ENCODE measurements at places on chromosomes 3 and 15. TPM values are rescaled to one million over a fixed set of nuclear protein-coding genes. Genes with fewer than 3 reads are reported as not detected.

FOXL2NB gene
- not detected for total RNA-seq

GOLGA6L4 gene
- total RNA-seq: 3.1 TPM

CGGBP1 gene
- 159 TPM for total RNA-seq

TRIM69 gene
- total RNA-seq: 38.1 TPM

COLQ gene
- total RNA-seq: 6.1 TPM

XCR1 gene
- total RNA-seq: not detected

SLC22A13 gene
- 0.67 TPM for total RNA-seq

FBXL2 gene
- total RNA-seq: not detected

GRCh38 chr3:107855710-107856109 is 235.1 kb downstream of the CD47 start:
- no peak overlapping the region for H3K4me3 ChIP-seq
- no peaks in the 10 kb centered on the region for H3K4me1 ChIP-seq
- H3K27me3 ChIP-seq: no peaks in the 10 kb centered on the region
- no peaks in the 10 kb centered on the region for H3K36me3 ChIP-seq
- DNase-seq: no peak

DNA sequence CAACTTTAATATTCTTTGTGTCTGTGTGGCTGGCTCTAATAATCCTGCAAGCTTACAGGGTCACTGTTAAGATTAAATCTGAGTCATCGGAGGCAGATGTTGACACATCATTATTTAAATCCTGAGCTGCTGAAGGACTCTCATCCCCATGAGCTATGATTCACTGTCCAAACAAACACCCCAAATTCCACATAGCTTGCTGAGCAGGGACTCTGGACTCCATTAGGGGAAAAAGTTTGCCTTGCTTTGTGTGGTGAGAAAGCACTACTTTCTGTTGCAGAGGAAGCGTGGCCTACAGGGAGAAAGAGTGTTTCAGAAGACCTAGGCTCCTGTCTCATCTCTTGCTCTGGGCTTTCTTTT is 213.7 kb downstream of the PDCD6IP start:
- H3K27me3 ChIP-seq: no peaks in the 10 kb centered on the region
- DNase-seq: no peak
- no peak overlapping the region for H3K27ac ChIP-seq
- H3K4me3 ChIP-seq: no peak overlapping the region
- peaks cover 14% of the 10 kb centered on the region for H3K4me1 ChIP-seq

- H3K27ac ChIP-seq: no peak overlapping the region
- DNase-seq: no peak
- H3K36me3 ChIP-seq: no peaks in the 10 kb centered on the region
- H3K27me3 ChIP-seq: no peaks in the 10 kb centered on the region
- H3K4me3 ChIP-seq: no peak overlapping the region
Observed at GRCh38 chr3:154131830-154132229, 10.6 kb downstream of the ARHGEF26 start.

- no peaks in the 10 kb centered on the region for H3K4me1 ChIP-seq
- no peak overlapping the region for H3K27ac ChIP-seq
- no peaks in the 10 kb centered on the region for H3K27me3 ChIP-seq
- H3K4me3 ChIP-seq: no peak overlapping the region
Observed at GRCh38 chr3:172222478-172223071, 183.2 kb downstream of the FNDC3B start.

DNA sequence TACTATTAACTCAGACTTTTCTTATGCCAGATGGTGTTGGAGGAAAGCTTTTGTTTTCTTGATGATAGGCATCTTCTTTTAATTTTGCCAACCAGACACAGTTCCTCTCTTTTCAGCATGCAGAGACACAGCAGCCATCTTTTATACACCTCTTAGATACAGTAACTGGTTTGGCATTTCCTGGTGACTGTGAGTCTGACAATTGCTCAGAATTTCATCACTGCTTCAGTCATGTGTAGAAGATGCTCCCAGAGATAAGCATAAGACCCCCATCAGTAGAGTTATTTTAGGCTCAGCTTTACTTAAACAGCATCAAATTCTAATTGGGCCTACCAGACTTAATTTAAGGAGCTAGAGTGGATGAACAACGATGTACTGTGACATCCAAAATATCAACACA is 779.0 kb downstream of the SQOR start:
- no peaks in the 10 kb centered on the region for H3K36me3 ChIP-seq
- H3K4me1 ChIP-seq: no peaks in the 10 kb centered on the region

DNA sequence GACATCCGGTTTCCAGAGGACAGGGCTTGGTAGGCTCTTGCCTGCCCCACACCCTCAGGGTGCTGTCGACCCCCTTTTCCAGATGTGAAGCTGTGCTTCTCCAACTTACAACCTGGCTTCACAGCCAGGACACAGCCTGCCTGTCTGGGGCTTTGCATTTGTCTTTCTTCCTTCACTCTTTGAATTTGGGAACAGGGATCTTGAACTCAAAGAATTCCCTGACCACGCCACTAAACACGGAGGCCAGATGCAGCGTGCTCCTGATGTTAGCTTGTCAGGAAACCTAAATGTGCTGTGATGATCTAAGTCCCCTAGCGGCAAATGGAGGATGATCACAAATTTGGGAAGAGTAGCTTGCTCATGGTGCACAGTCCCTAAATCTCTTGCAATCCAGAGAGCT is 244.8 kb upstream of the RGMA start:
- H3K27ac ChIP-seq: no peak overlapping the region
- no peaks in the 10 kb centered on the region for H3K36me3 ChIP-seq
- DNase-seq: no peak
- H3K27me3 ChIP-seq: no peaks in the 10 kb centered on the region

DNA sequence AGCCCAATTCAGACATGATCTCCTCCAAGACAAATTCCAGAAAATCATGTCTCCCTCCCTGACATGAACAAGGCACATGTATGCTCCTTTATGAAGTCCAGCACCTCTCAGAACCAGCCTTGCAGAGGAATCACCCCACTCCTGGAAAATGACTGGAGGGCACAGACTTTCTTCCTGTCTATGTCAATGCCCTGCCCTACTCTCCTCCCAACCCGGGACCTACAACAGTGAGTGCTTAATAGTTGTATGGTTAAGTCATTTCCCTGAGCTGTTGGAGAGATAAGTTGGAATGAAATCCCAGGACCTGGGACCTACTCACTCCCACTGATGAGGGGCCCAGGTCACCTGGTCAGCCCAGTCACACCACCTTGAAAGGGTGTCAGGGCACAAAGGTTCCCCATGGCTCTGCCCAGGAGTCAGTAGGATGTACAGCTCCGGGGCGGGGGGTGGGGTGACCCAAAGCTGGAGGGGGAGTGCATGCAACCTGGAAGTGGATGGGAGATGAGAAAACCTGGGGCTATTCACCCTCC is 80.1 kb upstream of the HERC1 start:
- H3K4me1 ChIP-seq: no peaks in the 10 kb centered on the region
- H3K27me3 ChIP-seq: no peaks in the 10 kb centered on the region
- H3K27ac ChIP-seq: no peak overlapping the region
- no peaks in the 10 kb centered on the region for H3K36me3 ChIP-seq
- no peak overlapping the region for H3K4me3 ChIP-seq

DNA sequence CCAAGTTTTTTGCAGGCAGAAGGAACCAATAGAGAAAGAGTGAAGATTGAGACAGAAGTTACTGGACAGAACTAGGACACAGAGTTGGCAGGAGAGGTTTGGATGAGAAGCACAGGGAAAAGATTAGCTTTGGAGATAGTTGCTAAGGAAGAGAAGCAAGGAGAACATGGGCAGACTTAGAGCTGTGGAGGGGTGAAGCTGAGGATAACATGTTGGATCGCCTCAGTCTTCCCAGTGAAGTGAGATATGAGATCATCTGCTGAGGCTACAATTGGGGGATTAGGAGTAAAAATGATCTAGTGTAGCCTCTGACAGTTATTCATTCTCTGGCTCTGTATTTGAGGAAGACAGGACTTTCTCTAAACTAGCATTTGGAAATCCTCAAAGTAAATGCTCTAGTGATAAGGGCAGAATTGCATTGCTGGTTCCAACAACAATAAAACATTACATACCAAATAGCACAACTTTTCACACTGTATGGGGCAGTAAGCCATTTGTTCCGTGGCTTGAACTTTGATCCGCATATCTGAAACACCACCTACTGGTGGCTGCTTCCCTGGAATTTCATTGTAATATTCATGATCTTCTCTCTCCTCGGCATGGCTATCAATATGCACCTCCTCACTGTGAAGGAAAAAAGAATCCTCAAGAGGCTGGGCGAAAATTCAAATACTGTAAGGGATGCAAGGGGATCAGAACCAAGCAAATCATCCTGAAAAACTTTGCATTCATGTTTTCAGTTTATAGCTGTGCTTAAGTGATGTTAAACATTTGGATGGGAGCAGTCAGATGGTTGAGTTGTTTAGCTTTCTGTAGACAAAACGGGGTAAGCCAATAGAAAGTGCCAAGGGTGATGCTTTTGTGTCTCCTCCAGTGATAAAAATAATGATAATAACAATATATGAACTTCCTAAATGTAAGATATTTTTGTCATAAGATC is 22.2 kb upstream of the EID1 start:
- H3K4me1 ChIP-seq: no peaks in the 10 kb centered on the region
- H3K27me3 ChIP-seq: no peaks in the 10 kb centered on the region
- no peaks in the 10 kb centered on the region for H3K36me3 ChIP-seq
- no peak overlapping the region for H3K4me3 ChIP-seq
- H3K27ac ChIP-seq: no peak overlapping the region

DNA sequence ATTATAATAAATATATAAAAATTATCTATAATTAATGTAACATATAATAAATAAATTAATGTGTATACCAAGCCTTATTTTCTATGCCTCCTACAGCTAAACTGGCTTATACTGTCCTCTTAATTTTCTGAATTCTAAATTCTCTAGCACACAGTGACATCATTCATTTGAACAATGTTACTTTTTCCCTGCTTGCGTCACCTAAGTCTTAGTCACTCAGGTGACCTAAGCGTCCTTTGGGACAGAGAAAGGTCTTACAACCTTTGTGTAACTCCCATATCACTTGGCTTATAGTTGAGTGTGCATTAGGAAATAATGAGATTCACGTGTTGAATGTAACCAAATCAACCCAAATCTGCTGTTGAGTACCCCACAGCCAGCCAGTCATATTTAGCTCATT is 48.5 kb upstream of the KCNMB2 start:
- DNase-seq: no peak
- H3K4me3 ChIP-seq: no peak overlapping the region
- no peaks in the 10 kb centered on the region for H3K36me3 ChIP-seq
- no peaks in the 10 kb centered on the region for H3K27me3 ChIP-seq

DNA sequence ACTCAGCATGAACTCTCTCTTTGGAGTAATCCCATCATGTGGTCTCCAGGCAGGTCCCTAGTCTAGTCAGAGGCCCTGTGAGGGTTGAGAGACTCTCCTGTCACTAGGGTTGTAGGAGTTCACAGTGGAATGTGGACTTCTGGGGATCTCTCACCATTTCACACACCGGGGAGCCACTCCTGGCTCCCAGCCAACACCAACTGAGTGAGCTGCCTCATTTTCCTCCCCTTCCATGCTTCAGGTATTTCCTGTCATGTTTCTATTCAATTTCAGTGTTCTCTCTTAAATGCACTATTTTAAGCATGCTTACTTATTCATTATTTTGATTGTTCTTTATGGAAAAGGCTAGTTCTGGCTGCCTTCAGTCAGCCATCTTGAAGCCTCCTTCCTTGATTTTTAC is 467.5 kb upstream of the ARL6 start:
- H3K4me3 ChIP-seq: no peak overlapping the region
- no peak overlapping the region for H3K27ac ChIP-seq
- H3K4me1 ChIP-seq: no peaks in the 10 kb centered on the region
- no peak for DNase-seq
- H3K27me3 ChIP-seq: no peaks in the 10 kb centered on the region
- no peaks in the 10 kb centered on the region for H3K36me3 ChIP-seq

DNA sequence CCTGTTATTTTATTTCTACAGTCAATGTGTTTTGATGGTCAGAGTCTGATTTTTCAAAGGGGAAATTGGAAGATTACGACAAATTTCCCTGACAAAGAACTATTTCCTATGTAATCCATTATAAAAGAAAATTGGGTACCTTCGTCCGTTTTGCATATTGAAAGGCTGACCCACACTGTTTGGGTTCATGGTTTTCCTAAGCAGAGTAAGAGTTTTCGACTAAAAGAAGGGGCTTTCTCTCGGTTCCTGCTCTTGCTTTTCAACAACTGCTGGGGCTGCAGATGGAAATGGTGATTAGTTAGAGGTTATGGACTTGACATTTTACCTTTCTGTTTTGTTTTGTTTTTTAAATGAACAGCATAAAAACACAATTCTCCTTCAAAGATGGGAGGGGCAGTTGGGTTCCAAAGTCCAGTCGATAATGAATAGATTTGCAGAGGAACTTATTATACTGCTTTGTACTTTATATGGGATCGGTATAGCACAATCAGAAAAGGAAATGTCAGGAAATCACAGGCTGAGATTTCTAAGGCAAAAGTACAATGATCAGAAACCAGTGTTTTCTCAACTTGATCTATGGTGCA is 978 bp downstream of the KCNMB2 start:
- H3K4me1 ChIP-seq: peaks cover 3% of the 10 kb centered on the region
- no peaks in the 10 kb centered on the region for H3K27me3 ChIP-seq
- no peak overlapping the region for H3K4me3 ChIP-seq
- H3K27ac ChIP-seq: no peak overlapping the region
- DNase-seq: no peak
- no peaks in the 10 kb centered on the region for H3K36me3 ChIP-seq

- peak overlapping the region; percentile 76 for H3K27ac ChIP-seq
- no peaks in the 10 kb centered on the region for H3K27me3 ChIP-seq
- H3K4me3 ChIP-seq: peak overlapping the region; percentile 50
- peaks cover 23% of the 10 kb centered on the region for H3K36me3 ChIP-seq
- H3K4me1 ChIP-seq: peaks cover 92% of the 10 kb centered on the region
- DNase-seq: no peak
Observed at GRCh38 chr3:46987319-46987742, 7.9 kb downstream of the NBEAL2 start.

GRCh38 chr3:64916192-64916798 is 228.5 kb upstream of the ADAMTS9 start:
- H3K4me1 ChIP-seq: no peaks in the 10 kb centered on the region
- DNase-seq: no peak

- H3K4me1 ChIP-seq: no peaks in the 10 kb centered on the region
- H3K4me3 ChIP-seq: no peak overlapping the region
- DNase-seq: no peak
- H3K27me3 ChIP-seq: no peaks in the 10 kb centered on the region
- H3K27ac ChIP-seq: no peak overlapping the region
- no peaks in the 10 kb centered on the region for H3K36me3 ChIP-seq
Observed at GRCh38 chr15:74252291-74252690, 16.2 kb downstream of the CCDC33 start.

- peaks cover 8% of the 10 kb centered on the region for H3K4me1 ChIP-seq
- no peak for DNase-seq
- H3K27ac ChIP-seq: no peak overlapping the region
- H3K4me3 ChIP-seq: no peak overlapping the region
- no peaks in the 10 kb centered on the region for H3K36me3 ChIP-seq
- no peaks in the 10 kb centered on the region for H3K27me3 ChIP-seq
Observed at GRCh38 chr3:129558081-129558771, 15.3 kb downstream of the H1-8 start.

- H3K36me3 ChIP-seq: no peaks in the 10 kb centered on the region
- no peak overlapping the region for H3K27ac ChIP-seq
Observed at GRCh38 chr3:100108464-100109079, 5.7 kb downstream of the FILIP1L start.
